Activated T-cell treated with anti-CD3 and anti-CD28 coated beads for 24 hours (primary cell): ENCODE measurements at places on chromosomes 11 and 22.

- DNase-seq, result no peak
These were observed 46.3 kb downstream of the GAB2 start for GRCh38 chr11:78371221-78371891.

- DNase-seq, result no peak
These were observed 5.5 kb upstream of the PIM3 start for GRCh38 chr22:49954991-49955580.

DNA sequence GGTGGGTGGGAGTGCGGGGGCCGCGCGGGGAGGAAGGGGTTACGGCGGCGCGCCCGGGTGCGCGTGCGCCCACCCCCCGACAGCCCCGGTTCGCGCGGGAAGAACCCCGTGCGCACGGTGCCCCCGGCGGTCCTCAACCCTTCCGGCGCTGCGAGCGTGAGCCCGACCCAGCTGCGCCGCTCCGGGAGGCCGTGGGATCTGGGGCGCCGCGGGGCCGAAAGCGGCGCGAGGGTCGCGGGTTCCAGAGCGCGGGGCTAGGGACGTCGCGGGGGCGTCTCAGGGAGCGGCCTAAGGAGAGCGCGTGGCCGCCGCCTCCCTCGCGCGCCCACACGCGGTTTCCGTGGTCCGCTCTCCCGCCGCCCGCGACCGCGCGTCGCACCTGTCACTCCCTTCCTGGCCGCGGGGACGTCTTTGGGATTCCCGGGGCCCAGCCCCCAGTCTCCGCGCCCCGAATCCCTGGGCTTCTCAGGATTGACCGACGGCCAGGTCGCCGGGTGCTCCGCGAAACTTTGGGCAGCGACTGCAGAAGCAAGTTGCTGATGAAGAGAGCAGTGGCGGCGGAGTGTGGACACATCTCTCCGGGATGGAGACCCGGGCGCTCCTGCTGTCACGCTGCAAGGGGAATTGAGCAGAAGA is 582 bp downstream of the SREBF2 start:
- DNase-seq, result peak; percentile 30

DNA sequence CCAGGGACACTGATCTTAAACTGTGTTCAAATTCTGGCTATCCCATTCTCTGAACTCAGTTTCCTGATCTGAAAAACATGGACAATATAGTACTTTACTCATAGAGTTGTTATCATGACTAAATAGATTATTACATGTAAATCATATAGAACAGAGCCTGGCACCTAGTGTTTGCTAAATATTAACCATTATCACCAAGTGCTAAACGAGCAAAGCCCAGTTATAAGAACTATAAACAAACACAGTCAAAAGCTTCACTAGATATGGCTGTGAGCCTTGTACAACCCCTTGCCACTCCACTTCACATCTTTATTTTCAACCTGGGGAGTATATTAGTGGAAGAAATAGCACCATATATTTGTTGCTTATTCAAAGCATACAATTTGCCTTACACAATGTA is 338.9 kb upstream of the CADM1 start:
- no peak for DNase-seq

GRCh38 chr22:47194476-47195155 is 432.2 kb downstream of the TBC1D22A start:
- no peak for DNase-seq
